Fibroblast of pulmonary artery (primary cell): ENCODE measurements at places on chromosomes 7 and 10.

GRCh38 chr10:42827201-42827600 lies 44.6 kb downstream of the BMS1 start:
- DNase-seq, result no peak

DNA sequence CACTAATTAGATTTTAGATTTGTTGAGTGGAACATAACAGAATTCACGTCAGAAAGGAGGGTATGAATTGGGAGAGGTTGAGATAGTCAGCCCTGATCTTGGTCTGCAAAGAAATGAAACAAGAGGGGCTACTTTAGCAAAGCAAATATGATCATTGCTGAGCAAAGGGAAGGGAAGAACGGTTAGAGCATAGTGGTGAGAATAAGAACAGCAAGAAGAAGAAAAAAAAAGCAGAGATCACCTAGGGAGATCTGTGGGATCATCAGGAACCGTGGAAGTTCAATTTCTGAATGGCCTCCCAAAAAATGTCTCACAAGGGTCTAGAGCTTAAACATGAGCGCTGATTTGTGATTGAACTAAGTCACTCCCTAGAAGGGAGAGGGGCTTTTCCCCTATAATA lies 156.1 kb downstream of the DGKI start:
- DNase-seq, result no peak

DNA sequence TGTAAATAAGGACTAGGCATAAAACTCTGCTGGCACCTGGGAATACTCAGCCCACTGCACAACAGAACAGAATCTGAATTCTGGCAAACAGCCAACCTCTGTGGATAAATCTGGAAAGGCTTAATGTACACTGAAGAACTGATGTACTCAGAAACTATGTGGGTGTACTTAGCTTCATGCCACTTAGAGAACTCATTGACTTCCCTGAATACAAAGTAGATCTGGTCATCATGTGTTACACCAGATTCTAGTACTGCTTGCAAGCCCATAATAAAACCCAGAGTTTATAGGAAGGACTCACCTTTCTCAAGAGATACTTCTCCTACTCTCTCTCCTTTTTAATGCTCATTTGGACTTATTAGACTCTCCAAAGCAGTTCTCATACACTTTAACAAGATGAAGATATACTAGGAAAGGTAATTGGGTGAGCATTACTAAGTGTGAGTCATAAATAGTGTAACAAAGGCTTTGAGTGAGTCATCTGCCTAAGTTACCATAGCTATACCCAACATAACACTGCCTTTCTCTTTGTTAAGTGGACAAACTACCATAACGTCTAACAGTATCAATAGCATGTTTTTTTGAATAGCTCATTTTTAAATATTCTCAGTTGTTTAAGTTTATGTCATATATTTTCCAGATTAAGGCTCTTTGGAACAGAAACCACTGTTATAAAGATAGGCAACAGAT lies 309.1 kb downstream of the MDFIC start:
- DNase-seq, result peak; percentile 95

GRCh38 chr10:132149271-132149670 lies 37.5 kb upstream of the DPYSL4 start:
- no peak for DNase-seq

GRCh38 chr10:83959328-83959727 lies 180.0 kb upstream of the GHITM start:
- no peak for DNase-seq

DNA sequence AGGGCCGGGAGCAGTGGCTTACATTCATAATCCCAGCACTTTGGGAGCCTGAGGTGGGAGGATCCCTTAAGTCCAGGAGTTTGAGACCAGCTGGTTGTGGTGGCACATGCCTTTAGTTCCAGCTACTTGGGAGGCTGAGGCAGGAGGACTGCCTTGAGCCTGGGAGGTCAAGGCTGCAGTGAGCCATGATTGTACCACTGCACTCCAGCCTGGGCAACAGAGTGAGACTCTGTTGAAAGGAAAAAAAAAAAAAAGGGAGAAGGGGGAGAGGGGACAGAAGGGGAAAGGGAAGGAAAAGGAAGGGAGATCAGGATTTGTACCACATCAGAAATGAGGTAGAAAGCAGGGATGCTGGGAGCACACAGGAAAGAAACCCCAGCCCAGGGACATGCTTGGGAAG lies 38.7 kb upstream of the SVOPL start:
- DNase-seq, result no peak

DNA sequence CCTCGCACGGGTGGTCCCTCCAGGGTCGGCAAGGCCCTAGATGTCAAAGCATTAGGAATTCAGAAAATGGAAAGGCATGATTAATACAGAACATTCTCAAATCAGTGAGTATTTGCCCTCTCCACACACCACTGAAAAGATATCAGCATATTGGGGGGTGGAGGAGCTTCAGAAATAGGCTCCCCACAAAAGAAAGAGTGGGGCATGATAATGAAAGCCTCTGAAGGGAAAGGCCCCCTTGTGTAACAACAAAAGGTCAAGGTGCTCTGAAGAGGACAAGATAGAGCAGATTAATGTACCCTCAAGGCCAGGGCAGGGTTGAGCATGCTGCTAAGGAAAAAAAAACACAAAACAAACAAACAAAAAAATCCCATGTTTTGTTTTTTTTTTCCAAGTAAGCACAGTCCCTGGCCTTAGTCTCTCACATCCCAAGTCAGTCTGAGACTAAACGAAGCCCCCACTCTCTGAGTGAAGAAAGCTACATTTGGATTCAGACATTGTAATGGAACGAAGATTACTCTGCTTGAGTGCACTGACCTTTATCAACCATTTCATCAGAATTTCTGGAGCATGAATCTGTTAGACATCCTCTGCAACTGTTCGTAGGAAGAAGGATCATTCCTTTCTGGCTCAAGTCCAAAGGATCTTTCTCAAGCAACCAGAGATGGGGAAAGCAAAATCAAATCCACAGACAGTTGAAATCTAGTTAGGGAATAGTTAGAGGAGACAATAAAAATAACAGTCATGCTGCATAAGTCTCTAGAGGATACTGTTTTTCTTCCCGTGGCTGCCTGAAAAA lies 27.4 kb upstream of the DGKI start:
- peak; percentile 94 for DNase-seq

DNA sequence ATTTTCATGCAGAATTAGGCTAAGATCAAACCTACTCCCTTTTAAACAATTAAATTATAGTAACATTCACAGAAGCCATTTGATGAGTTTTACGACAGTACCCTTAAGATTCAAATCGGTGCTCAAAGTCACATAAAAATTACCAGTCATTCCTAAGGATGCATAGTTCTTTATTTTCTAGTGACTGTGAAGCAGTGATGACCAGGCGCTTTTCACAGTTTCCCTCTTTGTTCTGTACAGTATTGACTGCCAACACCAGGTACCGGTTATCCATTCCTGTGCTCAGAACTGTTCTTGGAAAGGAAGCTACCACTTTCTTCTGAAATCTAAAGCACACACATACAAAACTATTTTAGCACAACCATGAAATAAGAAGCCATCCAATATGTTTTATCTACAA lies 1.9 kb downstream of the DNA2 start:
- DNase-seq, result no peak

DNA sequence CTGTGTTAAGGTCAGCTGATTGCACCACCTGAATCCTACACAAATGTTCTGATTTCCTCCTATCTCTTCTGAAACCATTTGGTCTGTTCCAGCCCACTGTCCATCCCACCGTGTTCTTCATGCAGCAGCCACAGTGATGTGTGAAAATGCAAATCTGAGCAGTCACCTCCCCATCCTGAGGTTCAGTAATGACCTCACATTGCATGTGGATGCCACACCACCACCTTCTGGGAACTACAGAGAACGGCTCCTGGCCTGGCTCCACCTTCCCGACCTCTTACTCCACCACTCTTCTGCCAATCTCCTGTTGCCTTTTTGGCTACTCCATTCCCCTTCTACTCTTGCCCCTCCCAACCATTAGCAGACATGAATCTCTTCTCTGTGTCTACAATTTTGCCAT lies 244.4 kb downstream of the TNS3 start:
- no peak for DNase-seq

DNA sequence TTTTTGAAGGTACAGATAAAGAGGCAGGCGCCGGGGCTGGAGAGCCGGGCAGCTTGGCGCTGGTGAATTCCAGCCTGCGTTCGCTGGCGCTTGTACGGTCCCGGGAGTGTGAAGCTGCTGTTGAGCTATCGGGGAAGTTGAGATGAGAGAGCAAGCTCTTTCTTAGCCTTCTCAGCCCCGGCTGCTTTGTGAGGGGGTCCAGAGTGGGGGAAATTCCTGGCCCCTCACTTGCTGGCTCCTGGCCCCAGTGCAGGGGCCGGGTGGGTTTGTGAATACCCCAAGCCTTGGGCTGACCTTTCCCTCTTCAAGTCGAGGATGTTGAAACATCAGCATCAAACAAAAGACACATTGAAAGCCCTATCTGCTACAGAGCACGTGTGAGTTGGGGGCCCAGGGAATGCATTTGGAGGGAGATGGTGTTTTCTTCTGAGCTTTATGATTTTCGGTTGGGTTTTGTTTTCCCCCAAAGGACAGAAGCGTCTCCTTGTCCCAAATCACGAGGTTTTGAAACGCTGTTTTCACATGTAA lies 2.7 kb downstream of the ZMIZ1 start:
- DNase-seq, result no peak

DNA sequence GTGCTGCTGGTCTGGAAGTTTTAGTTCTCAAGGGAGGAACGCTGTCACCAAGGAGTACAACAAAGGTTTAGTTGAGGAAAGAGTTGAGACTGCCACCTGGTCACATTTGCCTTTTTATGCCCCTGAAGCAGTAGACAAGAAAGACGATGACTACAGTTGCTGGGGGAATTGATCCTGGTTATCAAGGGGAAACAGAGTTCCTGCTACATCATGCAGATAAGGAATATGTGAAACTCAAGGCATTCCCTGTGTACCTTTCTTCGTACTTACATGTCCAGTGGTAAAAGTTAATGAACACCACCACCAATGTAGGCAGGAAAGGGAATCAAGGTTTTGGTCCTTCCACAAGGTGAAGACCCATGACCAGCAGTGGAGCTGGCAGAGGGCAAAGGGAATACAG lies 31.8 kb downstream of the SLC35B4 start:
- no peak for DNase-seq

GRCh38 chr7:20865684-20866083 lies 79.0 kb upstream of the SP8 start:
- DNase-seq, result no peak

DNA sequence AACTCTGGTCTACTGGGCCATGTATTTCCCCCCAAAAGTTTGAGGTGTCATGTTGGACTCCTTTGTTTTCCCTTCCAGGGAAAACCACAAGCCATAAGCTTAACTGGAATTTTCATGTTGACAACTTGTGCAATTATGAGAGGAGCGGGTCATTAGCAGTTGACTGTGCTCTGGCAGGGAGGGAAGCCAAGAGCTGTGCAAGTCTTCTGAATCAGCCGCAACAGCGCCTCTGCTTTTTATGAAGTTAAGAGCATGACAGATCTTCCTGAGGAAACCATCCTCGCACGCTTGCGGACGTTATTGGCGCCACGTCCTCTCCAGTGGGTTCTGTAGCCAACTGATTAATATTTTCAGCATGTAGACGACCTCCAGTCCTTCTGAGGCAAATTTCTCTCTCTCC lies 148.7 kb upstream of the MKI67 start:
- DNase-seq, result peak; percentile 12

- no peak for DNase-seq
These were observed 117.9 kb downstream of the MTPAP start for GRCh38 chr10:30231071-30231652.

GRCh38 chr10:79046326-79046725 lies 22.4 kb upstream of the ZMIZ1 start:
- no peak for DNase-seq

- no peak for DNase-seq
These were observed 882.9 kb downstream of the NRG3 start for GRCh38 chr10:82757901-82758300.

DNA sequence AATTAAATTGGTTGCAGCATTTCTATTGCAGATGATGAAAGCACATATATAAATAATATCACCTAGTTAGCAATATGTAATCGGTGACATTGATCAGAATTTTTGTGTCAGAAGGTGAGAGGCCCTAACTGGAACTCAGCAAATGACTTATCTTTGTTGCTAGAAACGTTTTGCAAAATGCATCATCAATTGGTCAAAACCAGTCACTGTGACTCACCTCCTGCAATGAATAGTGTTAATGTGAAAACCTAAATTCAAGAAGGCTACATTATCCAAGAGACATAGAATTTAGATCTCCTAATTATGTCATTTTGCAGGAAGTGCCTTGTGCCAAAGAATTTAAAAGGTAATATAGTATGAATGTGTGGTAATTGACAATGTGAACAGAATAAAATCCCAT lies 9.8 kb upstream of the PNLIPRP3 start:
- no peak for DNase-seq

- DNase-seq, result no peak
These were observed 132.1 kb downstream of the PRPF18 start for GRCh38 chr10:13718820-13719219.

DNA sequence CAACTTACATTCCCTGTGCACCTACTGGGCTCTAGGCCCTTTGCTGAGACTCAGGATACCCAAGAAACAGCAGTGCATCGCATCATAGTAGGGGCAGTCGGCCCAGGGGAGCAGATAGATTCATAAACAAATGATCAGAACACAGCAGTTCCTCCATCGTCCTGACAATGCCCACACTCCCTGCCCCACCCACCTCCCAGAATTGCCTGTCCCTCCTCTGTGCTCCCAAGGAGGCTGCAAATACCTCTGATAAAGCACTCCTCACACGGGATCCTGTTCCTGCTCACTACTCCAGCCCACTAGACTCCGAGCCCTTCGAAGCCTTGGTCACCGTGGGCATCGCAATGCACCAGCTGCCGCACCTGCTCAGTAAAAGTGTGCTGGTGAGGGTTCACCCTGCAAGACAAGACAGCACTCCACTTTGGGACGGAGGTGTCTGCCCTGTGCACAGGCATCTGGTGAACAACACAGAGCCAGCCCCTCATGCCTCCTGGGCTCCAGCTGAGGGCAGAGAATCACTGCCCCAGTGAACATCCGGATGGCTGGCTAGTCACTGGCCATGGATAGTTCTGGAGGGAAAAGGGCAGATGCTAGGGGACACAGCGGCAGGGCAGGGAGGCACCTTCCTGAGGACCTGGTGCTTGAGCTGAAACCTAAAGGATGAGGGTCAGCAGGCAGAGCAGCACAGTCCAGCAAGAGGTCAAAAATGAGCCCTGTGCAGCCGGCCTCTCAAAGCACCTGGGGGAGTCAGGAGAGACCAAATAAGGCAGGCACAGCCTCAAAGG lies 60.7 kb downstream of the TNS3 start:
- no peak for DNase-seq

DNA sequence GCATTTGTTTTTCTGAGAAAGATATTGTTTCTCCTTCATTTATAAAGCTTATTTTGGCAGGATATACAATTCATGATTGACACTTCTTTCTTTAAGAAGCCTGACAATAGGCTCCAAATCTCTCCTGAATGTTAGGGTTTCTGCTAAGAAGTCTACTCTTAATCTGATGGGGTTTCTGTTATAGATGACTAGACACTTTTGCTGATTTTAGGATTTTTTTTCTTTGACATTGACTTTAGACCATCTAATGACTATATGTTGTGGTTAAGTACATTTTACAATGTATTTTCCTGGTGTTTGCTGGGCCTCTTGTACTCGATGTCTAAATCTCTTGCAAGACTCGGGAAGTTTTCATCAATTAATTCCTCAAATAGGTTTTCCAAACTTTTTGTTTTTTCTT lies 321.8 kb upstream of the SMIM30 start:
- DNase-seq, result no peak
